ENCODE measurements at places on chromosomes 16 and 17.

DNA sequence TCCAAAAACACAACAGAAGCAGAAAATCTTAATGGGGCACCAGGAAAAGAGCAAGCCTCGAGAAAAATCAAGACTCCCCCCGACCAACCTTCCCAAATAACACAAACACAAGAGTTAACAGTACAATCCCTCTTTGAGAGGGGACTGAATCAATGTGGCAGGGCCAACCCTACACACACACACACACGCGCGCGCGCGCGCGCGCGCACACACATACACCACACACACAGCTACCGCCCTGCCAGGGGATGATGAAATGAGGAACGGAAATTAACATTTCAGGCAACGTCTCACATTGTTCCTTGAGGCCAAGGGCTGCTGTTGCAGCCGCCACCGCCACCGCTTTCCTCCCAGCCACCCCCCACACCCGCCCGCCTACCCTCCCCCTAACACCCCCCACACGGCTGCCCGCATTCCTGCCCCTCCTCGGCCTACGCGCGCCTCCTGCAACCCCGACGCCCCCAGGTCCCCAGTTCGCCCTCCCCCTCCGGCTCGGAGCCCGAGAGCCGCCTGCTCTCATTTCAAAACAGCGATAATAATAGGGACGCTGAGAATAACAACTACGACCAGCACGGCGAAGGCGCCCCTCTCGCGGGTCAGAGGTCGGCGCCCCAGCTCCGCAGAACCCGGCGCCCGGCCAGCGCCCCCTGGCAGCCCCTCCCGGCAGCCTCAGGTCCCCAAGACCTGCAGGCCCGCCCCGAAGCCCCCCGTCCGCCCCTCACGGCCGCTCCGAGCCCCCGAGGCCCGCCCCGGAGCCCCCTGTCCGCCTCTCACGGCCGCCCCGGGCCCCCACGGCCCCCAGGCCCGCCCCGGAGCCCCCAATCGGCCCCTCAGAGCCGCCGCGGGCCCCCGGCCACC, 1.1 kb downstream of the ANKRD11 start:
- peak; percentile 64 for DNase-seq

- DNase-seq = no peak
These were observed 134.6 kb downstream of the GAS7 start for GRCh38 chr17:10063730-10064241.

- no peak for DNase-seq
These were observed at the start of gene PPP1R27 for GRCh38 chr17:81834831-81835267. TSS of gene PPP1R27 (minus strand) at chr17:81835050. CDS start at chr17:81834953, 97 bp downstream.

- DNase-seq = no peak
These were observed 99.7 kb downstream of the ZNF778 start for GRCh38 chr16:89317101-89317671.

GRCh38 chr17:73166731-73167581, 2.1 kb downstream of the SSTR2 start:
- no peak for DNase-seq

DNA sequence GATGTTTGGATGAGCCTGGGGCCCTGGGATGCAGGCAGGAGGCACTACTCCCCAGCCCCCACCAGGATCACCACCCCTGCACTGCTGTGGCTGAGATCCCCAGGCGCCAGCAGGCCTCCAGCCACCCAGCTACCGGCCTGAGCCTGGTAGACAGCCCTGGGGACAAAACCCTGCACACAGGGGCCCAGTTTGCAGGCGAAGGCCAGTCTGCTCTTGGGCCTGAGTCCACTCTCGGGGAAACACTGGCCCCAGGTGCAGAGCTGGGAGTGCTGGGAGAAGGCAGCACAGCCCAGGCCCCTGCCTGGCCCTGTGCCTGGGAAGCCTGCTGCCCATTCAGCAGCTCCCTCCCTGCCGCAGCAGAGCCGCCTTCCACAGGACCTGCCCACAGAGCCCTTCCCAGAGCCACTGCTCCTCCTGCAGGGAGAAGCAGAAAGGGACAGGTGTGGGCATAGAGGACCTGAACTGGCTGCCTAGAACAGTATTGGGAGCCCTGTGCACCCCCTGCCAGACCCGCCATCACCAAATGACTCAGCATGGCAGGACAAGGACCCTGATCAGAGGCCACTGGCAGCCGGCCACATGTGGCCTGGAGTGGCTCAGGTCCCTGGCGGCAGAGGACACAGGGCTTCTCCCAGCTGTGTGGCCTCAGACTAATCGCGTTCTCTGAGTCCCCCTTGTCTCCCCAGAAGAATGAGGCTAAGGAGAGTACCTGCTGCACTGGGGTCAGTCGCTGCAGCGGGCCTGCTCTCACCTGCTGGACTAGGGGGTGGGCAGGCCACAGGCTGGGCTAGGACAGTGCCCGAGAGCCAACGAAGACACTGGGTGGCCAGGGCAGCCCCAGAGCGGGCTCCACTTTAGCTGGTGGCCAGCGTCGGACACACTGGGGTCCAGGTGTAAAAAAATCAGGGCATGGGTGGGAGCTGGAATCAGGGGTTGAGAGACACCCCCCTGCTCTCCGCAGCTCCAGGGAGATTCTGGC, 10.7 kb downstream of the MSRB1 start:
- peak; percentile 39 for DNase-seq

DNA sequence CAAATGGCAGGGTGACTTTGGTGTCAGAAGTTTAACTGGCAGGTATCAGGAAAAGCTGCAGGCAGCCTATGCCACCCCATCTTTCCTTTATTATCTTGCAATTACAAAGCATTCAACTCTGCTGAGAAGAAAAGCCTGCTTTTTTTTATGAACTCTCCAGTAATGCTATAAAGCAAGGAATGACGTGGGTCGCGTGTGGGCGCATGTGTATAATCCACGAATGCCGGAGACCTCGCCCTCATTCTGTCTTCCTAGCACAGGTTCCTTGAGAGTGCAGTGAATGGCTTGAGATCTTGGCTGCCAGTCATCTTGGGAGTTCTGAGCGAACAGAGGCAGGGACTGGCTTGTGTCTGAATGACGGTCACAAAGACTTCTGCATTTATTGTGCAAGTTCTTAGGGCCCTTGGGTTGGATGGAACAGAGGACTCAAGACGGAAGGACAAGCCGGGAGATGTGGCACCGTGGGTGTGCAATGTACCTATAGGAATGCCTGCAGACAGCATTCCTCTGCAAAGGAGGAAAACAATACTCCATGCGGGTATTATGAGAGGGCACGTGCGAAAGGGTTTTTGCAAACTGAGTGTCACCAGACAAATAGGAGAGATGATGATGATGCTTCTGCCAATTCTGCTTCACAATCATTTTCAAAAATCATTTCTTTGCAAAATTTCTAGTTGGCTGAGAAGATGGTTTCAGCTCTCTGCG, 96.1 kb upstream of the ELAC2 start:
- DNase-seq = no peak

- no peak for DNase-seq
These were observed 11.9 kb upstream of the PVALEF start for GRCh38 chr17:81153340-81153803.

GRCh38 chr17:47716375-47716774, 16.7 kb upstream of the TBX21 start:
- DNase-seq = no peak

DNA sequence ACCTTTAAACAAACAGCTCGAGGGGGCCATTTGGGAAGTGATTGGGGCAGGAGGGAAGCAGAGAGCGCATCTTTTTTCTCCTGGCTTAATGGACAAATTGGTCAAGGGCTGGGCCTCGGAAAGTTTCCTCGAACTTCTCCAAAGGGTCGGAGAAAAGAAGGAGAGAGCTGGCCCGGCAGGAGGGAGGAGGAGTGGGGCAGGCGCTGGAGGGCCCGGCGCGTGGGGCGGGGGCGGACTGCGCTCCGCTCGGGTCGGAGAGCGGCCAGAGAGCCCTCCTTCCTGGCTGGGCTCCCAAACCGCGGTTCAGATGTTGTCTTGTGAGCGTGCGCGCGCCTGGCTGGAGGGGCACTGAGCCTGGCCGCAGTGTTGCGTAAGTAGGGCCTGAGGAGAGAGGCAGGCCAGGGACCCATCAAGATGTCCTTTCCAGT, 1.2 kb downstream of the MMP2 start:
- no peak for DNase-seq

DNA sequence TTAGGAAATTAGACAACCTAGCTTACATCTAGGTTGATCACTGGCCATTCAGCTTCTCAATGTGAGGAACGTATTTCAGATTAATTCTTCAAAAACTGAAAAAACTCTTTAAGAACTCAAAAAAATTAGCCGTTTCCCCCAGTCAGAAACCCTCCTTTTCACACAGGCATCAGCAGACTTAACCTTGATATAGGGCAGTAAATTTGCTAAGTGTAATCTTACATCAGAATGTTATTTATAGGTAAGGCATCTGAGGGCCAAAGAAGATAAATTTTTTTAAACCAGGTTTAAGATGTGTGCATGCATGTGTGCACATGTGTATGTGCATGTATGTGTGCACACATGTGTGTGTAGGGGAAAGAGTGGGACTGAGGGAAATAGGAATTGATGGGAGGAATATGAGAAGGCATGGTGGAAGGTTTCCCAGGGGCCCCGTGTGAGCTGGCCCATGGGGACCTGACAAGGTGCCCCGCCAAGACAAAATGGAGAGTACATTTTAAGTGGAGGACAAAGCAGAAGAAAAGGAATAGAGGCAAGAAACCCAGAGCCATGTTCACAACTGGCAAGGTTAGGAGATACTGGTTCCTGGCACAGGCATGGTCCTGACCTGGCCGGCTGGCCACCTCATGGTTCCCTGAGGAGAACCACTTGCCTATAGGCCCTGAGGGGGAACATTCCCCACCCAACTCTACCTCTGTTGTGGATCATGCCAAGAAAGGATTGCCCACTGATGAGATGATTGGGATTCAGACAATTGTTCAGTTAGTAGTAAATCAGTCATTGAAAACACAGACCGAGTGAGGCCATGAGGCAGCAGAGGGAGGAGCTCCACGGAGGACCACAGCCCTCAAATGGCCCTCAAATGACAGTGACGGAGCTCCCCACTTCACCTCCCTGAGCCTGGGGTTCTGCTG, 33.0 kb downstream of the TEX2 start:
- no peak for DNase-seq

DNA sequence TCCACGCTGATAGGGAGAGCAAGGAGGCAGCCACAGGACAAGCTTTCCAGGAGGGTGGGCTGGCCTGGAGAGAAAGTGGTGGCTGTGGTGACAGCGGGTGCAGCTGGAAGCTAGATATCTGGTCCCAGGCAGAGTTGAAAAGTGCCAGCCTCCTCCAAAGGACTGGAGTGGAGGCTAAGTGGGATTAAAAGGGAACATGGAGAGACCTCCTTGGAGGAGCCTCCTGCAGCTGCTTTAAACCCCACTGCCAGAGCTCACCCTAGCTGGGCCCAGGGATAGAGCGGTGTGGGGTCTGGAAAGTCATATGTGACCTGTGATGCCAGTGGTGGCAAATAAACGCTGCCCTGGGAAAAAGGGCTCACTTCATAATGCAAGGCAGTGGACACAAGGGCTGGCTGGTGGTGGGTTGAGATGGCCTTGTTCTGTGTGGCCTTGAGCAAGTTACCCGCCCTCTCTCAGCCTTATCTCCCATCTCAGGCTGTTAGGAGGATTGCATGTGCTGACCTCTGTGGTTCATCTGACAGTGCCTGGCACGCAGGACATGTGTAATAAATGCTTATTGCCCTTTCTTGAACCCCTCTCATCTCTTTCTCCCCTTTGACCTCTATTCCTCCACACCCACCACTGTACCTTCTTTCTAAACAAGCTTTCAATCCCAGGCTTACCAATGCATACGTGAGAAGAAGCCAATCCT, 61.0 kb upstream of the LGALS9 start:
- no peak for DNase-seq

- DNase-seq = peak; percentile 48
These were observed 465.9 kb upstream of the ERCC4 start for GRCh38 chr16:13453938-13454553.

GRCh38 chr17:73822371-73822770, 178.1 kb upstream of the SDK2 start:
- DNase-seq = no peak

GRCh38 chr16:23682181-23682580, 3.5 kb downstream of the PLK1 start:
- DNase-seq = no peak

GRCh38 chr17:28675980-28676379, 14.0 kb downstream of the SUPT6H start:
- DNase-seq = peak; percentile 41

Measured in NCI-H2171 treated with DMSO at 0.1 percent for 48 hours (cell line).